ENCODE measurements at places on chromosomes 6 and 20.

DNA sequence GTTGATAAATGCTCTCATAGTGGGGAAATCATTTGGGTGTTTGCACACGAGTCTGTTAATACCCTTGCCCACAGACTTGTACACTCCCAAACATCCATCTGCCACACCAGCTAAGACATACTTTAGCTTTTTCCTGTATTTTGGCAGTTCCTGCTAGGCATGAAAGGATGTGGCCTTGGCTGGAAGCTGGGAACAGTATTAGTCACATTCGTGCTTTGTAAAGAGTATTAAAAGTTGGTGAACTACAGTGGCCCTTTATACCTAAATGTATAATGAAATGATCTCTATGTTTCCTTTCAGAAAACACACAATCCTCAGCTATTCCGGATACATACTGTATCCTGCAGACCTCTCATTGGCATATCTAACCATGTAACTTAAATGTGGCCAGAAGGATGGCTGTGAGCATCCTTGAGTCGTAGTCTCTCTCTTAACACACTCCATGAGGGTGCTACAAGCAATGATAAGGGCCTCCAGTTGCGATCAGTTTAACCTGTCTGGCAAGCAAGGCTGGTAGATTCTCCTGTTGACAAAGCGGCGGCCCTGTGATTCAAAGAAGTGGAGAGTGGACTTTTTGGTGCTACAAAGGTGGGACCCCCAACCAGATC lies 1.5 kb downstream of the LEMD2 start:
- DNase-seq, result peak; percentile 33

DNA sequence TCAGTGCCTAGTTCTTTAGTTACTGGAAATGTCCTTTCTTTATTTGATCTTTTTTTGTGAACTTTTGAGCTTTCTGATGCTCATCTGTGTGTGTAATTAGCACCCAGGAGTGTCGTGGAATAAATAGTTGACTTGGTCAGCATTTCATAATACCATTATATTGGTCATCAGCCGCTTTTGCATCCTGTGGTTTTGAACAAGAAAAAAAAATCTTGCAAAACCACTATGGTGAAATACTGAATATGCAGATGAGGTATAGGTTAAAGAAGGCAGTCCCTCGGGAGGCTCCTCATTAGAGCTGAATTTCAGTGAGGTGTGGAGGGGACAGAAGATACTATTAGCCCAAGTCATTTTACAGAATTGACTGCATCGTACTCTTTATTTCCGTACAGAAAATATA lies 90.1 kb downstream of the FOXO3 start:
- peak; percentile 82 for DNase-seq

DNA sequence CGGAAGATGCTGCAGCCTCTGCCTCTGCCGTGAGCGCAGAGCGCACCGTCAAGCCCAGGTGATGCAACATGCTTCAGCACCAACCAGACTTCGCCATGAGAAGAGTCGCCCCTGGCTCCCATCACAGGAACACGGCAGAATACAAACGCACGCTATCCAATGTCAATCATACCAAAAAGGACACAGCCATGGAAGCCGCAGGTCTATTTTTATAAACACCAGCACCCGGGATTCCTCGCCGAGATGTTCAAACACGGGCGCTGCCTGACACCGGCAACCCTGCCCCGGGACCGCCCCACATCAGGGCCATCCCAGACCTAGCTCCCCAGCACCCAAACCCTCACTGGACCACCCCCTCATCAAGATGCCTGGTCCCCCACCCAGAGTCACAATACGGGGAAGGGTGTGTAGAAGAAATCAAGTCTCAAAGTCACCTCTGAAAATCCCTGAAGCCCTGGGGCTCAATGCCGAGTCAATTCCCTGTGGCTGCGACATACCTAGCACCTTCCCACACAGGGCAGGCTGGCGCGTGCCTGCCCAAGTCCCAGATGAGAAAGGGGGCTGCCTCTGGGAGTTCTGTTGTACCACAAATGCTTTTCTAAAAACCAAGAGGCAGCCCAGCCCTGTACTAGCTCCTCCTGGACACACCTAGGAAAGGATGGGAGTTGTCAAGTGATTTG lies 17.9 kb downstream of the TAF4 start:
- no peak for DNase-seq

DNA sequence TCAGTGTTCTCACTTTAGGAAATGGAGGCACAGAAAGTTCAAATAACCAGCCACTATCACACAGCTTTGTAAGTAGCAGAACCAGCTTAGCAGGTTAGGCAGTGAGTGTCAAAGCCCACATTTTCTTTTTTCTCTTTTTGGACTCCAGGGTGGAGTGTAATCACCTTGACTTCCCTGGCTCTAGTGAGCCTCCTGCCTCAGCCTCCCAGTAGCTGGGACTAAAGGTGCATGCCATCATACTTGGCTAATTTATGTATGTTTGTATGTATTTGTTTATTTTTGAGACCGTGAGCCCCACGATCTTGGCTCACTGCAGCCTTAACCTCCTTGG lies 7.8 kb upstream of the NCOA3 start:
- no peak for DNase-seq

GRCh38 chr20:10502098-10502526 lies 67.0 kb downstream of the SLX4IP start:
- no peak for DNase-seq

GRCh38 chr6:32658268-32658897 lies 8.1 kb downstream of the HLA-DQB1 start:
- DNase-seq, result no peak

DNA sequence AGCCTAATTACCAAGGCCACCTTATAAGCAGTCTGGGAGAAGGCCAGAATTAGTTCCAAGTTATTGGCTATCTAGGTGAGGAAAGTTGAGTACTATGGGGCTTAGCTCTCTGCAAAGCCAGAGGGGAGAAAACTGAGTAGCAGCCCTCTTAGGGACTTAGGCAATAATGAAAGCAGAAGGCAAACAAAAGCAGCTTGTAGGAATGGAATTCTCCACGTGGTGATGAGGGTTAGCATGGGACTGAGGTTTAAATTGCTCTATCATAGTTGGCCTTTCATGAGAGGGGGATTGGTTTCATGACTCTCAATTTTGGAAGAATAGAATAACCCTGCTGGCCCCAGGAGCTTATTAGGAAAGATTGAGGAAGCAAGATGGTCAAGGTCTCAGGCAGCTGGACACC lies 7.0 kb upstream of the UBE2J1 start:
- no peak for DNase-seq

DNA sequence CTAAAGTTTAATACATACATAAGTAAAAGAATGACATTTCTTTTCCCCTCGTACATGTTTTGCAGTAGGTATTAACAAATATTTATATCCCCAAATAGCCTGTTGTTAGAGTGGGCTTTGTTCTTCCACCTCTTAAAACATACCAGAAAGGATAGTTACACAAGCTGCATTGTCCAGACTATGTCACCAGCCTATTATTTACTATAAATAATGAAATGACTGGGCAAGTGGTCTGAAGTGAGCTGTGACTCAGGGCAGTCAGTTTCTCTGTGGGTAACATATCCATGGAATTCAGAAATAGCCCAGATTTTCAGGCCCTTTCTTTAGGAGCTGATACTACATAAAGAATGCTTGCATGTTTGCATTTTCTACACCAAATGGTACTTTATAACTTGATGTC lies 60.1 kb downstream of the FUT9 start:
- no peak for DNase-seq

- DNase-seq, result no peak
These were observed 31.4 kb downstream of the KCNK17 start for GRCh38 chr6:39282774-39283173.

GRCh38 chr6:169843991-169844390 lies 92.6 kb downstream of the ERMARD start:
- DNase-seq, result no peak

- peak; percentile 99 for DNase-seq
These were observed 76.7 kb downstream of the RNF182 start for GRCh38 chr6:14001329-14002012.

- DNase-seq, result no peak
These were observed 130.1 kb upstream of the SLC2A12 start for GRCh38 chr6:134182528-134182927.

- peak; percentile 96 for DNase-seq
These were observed 341.2 kb downstream of the CD83 start for GRCh38 chr6:14458669-14459266.

GRCh38 chr6:136404627-136405419 lies 115.2 kb upstream of the BCLAF1 start:
- no peak for DNase-seq

- no peak for DNase-seq
These were observed 33.8 kb upstream of the SULF2 start for GRCh38 chr20:47818996-47819609.

DNA sequence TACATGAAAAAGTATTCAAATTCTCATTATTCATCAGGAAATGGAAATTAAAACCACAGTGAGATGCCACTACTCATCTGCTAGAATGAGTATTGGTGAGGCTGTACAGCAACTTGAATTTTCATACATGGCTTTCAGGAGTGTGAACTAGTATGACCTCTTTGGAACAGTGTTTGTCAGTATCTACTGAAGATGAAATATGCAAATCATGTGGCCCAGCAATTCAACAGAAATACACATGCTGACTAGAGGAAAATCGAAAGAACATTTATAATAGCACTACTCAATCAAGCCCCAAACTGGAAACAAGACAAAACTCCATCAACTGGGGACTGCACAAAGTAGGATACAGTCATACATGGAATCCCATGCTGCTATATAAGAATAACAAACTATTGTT lies 102.2 kb downstream of the DCDC2 start:
- DNase-seq, result no peak

DNA sequence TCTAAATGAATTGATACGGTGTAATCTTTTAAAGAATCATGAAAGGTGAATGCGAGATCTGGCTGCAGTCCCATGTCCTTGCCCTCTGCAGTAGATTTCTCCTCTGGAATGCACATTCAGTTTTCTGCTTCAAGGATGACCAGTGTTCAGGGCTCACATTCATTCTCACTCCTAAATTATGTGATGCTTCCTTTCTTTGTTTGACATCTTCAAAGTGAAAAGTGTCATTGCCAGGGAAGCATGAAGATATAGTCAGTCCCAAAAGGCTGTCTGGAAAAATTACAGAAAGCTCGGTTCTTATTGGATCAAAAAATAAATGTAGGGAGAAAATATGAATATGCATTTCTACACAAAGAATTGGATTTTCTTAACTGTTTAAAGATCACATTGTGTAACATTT lies 395.6 kb downstream of the NKAIN2 start:
- no peak for DNase-seq

DNA sequence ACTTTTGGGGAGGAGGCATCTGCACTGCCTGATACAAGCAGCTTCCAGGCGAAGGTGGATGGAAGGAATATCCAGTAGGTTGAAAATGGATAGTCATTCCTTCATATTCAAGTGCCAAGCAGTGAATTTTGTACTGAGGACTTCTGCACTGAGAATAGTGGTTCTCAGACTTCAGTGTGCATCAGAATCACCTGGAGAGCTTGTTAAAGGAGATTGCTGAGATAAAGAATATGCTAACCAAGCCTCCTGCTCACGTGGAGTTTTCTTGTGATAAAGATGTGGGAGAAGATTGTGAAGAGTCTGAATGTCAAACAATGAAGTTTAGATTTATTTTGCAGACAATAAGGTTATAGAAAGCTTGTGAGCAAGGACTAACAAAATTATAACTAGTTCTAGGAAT lies 97.8 kb downstream of the HFE start:
- DNase-seq, result no peak

Data from fibroblast of skin of right quadriceps (primary cell).